Activated B cell treated with CpG ODN at 0.5 μM for 24 hours (primary cell): ENCODE measurements at places on chromosomes 2 and 18.

DNA sequence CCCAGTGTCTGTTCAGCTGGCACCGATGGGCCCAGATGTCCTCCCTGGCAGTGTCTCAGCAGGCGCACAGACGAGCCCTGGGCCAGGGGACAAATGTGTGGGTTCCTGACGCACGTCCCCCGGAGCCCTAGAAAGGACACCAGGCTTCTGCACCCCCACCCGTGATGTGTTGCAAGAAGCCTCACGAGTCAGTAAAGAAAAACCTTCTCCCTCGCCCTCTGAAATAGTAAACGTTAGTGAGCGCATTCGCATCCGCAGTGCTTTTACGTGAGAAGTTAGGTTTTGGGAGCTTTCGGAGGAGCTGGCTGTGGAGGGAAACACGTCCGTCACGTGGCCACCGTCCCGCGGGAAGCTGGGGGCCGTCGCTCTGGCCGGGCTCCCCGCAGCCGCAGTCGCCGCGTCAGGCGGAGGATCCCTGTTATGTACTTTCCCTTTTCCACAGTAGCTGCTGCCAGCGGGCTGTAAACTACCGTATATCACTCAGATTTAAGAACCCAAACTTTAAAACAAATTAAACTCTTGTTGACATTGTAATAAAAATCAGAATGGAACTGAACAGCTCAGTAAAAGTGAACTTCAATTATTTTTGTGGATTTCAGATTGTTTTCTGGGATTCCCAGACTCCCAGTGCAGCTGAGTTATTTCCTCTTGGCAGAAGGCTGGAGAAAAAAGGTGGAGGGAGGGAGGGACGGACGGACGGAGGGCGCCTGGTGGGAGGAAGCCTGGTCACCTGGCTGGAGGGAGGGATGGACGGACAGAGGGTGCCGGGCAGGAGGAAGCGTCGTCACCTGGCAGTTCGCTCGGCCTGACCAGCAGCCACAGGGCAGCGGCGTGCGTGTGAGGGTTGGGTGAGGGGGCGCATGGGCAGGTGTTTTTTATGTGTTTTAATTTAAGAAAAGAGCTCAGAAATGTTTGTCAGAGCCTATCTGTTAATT lies 112.1 kb downstream of the NFATC1 start:
- DNase-seq, result no peak

GRCh38 chr2:31666878-31667277 lies 86.1 kb upstream of the SRD5A2 start:
- DNase-seq, result no peak

- no peak for DNase-seq
Observed at GRCh38 chr2:96763511-96764252, 3.0 kb downstream of the CNNM4 start.

DNA sequence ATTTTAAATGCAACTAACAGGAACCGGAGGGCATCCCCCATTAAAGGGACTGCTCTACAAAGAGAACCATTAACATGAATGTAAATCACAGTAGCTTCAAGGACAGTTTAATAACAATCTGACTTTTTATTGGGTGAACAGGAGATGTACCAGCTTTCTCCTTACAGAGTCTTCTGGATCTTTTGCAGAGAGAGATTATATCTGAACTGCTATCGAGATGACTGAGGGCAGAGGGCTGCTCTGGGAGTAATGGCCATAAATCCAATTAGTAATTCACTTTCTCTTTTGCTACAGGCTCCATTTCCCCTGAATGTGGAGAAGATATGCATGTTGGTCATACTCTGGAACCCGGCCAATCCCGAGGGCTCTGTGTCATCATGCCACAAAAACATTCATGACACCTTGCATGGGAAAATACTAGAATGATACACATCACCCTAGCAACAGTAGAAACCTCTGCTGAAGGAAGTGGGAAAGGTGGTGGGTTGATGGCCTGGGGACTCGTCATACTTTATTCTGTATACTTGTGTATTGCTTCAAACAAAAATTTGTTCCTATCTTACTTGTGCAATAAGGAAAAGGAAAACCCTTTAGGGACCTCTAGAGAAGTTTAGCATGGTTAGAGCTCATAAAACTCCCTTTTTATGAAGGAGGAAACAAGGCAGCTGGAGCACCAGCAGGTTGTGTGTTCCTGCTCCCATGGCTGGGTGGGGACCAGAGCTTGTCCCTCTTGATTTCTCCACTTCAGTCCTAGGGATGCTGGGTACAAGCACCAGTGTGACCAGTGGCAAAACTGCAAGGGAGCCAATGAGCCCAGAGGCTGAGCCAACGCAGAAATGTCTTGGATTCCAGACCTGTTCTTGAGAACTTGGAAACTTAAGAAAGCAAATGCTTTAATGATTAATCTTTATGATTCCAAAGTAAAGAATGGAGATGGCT lies 26.0 kb downstream of the CTAGE1 start:
- no peak for DNase-seq
